ENCODE measurements at places on chromosomes 11 and 22.
A peak's percentile ranks its signal among the peaks of the same experiment; 100 is the strongest.

GRCh38 chr22:47119181-47119580 lies 356.7 kb downstream of the TBC1D22A start:
- DNase-seq = no peak

DNA sequence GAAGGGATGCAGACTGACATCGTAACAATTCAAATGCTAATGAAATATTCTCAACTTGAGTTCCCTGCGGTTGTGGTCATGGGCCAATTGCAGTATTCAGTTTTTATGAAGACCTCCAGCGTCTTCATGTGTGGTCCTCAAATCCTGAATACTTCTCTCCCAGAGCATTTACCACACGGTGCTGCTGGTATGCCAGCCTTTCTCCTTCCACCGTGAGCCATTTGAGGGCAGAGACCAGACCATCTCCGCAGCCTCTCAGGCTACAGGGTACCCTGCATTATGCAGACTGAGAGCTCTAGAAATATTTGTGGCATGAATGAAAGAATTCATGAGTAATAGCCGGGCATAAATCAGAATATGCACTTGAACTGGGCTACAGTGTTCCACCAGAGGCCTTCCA lies 289.7 kb downstream of the ST3GAL4 start:
- no peak for DNase-seq

DNA sequence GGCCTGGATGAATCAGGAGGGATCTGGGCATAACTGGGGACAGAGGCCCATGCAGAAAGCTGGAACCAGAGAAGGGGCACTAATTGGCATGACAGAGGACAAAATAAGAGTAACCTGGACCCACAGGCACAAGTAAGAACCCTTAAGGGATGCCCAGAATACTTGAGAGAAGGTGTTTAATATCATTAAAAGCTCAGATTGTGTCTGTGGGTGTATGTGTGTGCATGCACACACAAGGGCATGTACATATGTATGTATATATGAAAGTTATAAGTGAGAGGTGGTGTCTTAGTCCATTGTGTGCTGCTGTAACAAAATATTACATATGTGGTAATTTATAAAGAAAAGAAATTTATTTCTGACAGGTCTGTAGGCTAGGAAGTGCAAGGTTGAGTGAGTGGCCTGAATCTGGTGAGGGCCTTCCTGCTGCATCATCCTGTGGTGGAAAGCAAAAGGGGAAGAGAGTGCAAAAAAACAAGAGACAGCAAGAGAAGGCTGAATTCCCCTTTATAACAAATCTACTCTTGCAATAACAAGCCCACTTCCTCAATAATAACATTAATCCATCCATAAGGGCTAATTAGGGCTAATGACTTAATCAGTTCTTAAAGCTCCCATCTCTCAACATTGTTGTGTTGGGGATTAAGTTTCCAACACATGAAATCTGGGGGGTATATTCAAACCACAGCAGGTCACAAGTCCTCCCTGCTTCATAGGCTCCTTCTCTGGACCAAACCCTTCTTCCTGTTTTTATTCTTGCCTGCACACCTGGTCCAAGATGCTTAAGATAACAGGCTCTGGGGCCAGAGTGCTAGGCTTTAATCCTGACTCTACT lies 68.3 kb upstream of the POU2AF2 start:
- no peak for DNase-seq

- DNase-seq = peak; percentile 95
These were observed 51.1 kb upstream of the LMO2 start for GRCh38 chr11:33942954-33943353.

DNA sequence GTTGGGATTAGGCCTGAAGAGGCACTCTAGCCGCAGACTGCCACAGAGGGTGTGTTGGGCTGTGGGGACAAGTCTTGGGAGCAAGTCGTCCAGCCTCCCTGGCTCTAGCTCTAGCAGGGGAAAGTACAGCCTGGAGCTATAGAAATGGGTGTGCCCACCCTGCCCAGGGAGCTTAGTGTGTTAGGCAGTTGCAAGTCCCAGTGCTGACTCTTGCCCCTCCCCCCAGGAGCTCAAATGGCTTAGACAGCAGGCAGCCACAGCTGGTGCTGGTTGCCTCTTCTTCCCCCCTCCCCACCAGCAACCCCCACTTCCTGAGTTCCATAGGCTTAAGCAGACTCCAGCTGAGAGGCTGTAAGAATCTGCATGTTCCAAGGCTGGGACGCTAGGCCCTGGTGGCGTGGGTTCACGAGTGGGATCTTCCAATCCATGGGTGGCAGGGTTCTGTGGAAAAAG lies 61.2 kb downstream of the GUCY1A2 start:
- no peak for DNase-seq

DNA sequence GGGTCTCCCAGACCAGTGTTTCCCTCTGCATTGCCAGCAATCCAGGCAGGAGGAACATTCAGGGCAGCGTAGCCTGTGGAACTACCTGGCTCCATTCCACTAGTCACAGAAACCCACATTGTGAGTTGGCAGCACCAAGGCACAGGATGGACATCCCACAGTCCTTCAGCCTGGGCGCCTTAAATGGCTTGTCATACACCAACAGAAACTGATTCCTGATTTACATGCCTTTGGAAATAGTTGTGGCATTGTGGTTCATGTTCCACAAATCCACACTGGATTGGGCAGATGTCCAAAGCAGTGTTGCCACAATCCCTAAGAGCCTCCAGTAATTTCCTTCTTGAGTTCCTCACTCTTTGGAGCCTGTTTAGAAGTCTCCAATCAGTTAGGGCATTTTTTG lies 225.6 kb downstream of the BLID start:
- peak; percentile 90 for DNase-seq

DNA sequence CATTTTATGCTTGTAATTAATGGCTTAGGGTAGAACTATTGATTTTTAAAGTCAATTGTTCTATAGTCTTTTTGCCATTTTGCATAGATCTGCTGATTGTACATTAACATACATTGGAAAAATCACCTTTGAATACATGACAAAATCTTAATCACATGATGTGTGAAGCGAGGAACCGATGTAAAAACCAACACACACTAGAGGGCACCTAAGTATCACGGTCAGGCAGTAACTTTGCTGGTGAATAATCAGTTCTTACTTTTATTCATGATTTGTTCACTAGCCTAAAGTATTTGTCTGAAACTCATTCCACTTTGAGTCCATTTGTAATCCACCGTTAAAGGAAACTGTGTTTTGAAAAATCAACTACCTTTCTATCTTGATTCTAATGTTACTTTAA lies 28.2 kb downstream of the JHY start:
- no peak for DNase-seq

DNA sequence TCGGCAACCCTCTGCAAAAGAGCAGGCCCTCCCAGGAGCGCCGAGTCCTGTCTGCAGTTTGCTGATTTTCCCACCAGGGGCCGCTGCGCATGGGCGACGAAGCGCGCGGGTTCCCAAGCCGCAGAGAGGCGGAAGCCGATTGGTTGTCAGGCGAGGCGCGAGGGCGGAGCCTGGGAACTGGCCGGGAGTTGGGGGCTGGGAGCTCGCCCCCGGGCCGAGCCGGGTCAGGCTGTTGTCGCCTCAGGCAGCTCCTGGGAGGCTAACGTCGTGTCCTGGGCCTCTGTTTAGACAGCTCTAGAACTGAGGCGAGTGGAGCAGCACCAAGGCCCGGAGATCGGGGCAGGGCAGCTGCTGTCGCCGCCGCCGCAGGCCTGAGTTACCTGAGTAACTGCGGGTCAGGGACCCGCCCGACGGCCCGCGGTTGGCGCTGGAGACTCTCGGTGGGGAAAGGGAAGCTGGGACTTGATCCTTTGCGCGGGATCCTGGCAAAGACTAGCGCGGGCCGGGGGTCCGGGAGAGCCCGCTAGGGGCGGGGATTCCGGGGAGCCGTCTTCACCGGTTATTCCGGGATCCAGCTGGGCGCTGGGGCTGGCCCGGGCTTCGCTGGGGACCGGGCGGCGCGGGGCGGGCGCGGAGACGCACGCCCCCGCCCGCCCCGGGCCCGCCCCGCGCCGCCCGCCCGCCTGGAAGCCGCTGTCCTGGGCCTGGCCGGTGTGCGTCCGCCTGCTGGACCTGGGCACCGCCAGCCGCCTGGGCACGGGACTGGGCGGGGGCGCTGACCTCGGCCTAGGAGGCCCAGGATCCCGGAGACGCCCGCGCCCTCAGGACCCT lies at the start of gene STIM1:
Gene STIM1, plus strand, starts transcription at position 688 of the 831 bp plus-strand sequence. CDS start 607 bp downstream, outside the sequence.
- peak; percentile 80 for DNase-seq

GRCh38 chr11:72001834-72002591 lies 3.3 kb downstream of the IL18BP start:
- DNase-seq = no peak

DNA sequence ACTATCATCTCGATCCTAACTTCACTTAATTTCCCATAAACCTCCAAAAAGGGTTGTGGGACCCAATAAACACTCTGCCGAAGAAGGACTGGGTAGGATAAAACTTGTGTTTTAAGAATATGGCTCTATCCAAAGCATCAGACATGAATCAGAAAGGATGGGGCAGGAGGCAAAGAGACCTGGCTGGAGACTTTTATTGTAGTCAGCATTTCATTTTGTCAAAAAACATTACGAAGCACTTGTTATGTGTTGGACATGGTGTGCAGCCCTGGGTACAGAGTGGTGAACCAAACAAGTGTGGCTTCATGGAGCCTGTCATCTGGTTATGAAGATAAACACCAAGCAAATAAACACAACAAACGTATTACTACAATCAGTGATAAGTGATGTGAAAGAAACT lies 17.3 kb downstream of the IL10RA start:
- no peak for DNase-seq

All from stromal cell of bone marrow (primary cell).